ENCODE measurements at places on chromosomes 11 and 22.

DNA sequence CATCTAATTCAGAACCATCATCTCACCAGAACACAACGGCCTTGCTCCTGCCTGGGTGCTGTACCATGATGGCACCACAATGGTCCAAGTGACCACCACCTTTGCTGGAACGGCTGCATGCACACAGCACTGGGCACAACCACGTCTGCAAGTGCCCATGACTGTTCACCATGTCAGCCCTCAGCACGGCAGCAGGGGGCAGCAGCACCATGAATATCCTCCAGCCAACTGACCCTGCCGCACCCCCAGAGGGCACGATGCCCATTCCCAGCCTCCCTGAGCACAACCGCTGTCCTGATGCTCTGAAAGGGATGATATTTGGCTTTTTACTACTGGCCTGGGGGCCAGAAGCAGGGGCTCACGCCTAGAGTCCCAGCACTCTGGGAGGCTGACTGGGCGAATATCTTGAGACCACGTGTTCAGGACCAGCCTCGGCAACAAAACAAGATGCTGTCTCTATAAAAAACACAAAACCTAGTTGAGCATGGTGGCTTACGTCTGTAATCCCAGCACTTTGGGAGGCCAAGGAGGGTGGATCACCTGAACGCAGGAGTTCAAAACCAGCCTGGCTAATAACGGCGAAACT is 25.7 kb downstream of the DRD4 start:
- DNase-seq: peak; percentile 36

GRCh38 chr11:14884667-14885273 is 7.3 kb downstream of the CYP2R1 start:
- DNase-seq: no peak

DNA sequence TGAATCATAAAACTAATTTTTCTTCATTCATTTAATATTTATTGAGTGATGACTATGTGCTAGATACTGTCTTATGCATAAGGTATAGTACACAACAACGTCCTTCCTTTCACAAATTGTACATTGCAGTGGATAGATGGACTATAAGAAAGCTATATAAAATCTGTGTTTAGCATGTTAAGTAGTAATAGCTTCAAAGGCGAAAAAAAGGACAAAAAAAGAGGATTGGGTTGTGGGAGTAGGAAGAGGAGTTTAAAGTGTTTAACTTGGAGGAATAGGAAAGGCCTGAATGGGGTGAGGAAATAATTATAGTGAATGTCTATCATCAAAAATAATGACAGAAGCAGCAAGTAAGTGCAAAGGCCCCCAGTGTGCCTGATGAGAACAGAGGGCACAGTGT is 565.4 kb upstream of the LUZP2 start:
- DNase-seq: no peak

GRCh38 chr11:102177974-102178631 is 67.9 kb downstream of the YAP1 start:
- no peak for DNase-seq

DNA sequence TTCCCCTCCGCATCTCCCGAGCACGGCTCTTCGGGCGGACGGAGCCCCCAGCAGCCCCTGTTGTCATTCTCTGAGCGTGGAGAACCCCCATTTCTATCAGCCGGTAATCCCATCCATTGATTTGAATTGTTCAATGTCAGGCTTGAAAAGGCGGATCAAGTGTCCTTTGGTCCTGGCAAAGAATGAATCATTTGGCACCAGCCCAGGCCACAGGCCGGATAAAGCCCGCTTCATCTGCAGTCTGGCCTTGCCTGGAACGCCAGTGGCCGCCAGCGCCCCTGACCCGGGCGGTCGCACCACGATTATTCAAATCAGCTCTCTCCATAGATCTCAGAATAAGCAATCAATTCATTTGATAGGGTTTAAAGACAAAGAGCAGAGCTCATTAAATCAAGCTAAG is 188.9 kb downstream of the BRD1 start:
- no peak for DNase-seq

DNA sequence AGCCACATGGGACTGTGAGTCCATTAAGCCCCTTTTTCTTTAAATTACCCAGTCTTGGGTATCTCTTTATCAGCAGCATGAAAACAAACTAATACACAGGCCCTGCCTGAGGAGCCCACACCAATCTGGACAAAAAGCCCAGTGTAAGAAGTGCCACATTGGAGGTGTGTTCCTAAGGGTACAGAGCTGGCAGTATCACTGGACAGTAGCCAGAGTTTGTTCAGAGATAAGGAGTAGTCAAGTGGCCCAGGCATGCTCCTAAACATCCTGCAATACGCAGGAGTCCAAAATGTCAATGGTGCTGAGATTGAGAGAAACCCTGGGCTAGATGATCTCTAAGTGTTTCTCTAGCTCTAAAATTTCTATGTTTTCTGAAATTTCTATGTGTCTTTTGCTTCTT is 27.0 kb upstream of the POGLUT3 start:
- no peak for DNase-seq

- no peak for DNase-seq
These were observed 539.2 kb downstream of the BUD13 start for GRCh38 chr11:116233561-116233960.

- no peak for DNase-seq
These were observed 13.3 kb upstream of the MB start for GRCh38 chr22:35630387-35630793.

- no peak for DNase-seq
These were observed 6.6 kb downstream of the SMARCB1 start for GRCh38 chr22:23793326-23793725.

DNA sequence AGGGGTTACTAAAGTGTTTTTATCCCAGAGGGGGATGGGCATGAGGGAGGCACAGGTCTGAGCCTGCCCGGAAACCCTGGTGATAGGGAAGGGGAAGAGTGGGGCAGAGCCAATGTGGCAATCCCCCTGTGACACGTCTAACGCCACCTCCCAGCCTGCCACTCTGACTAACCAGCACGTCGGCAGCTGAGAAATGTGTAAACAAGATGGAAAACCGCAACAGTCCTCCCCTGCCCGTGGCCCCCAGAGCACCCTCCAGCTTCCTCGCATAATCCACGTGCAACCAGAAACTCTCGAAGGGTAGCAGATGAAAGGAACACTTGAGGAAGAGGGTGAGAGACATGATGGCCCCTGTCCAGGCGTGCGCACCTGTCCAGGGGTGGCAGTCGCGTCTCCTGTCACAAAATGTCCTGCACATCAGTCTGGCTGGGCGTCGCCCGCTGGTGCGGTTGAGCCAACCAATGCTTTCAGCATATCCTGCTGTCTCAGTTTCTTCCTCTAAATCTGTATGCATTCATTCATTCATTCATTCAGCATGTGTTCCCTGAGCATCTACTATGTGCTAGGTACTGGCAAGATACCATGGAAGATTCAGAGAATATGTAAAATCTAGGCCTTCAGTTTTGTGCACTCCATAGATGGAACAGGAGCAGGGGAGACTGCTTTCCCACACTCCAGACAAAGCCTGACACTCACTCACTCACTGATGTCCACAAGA is 4.5 kb downstream of the TMPRSS4 start:
- no peak for DNase-seq

GRCh38 chr11:111793863-111794262 is 27.7 kb upstream of the PPP2R1B start:
- peak; percentile 83 for DNase-seq

DNA sequence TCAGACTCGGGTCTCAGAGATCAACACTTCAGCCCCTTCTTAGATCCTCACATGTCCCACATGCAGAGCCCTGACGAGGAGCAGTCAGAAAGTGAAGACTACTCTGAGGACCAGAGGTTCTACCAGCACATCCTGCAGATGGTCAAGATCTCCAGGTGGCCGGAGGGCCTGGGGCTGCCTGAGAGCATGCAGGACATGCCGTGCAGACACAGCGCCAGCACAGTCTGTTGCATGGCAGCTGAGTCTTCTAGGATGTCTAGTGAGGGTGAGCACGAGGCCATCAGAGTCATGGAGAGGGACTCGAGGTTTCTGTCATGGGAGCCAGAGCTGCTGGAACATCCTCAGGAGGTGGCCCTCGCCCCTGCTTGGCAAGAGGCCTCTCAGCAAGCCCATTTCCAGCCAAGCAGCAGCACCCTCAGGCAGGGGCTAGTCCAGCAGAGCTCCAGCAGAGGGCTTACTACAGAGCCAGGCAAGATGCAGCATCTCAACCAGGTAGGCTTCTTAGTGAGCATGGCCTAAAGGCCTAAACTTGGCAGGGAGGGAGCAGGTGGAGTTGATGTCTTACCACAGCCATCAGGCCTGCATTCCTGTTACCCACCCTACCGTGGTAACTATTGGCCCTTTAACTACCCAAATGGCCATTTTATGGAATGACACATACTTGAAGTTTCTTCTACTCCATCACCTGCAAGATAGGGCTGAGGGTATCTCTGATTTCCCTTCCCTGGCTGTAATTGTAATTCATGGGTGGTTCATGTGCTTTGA is 28.7 kb downstream of the CEP164 start:
- DNase-seq: no peak

DNA sequence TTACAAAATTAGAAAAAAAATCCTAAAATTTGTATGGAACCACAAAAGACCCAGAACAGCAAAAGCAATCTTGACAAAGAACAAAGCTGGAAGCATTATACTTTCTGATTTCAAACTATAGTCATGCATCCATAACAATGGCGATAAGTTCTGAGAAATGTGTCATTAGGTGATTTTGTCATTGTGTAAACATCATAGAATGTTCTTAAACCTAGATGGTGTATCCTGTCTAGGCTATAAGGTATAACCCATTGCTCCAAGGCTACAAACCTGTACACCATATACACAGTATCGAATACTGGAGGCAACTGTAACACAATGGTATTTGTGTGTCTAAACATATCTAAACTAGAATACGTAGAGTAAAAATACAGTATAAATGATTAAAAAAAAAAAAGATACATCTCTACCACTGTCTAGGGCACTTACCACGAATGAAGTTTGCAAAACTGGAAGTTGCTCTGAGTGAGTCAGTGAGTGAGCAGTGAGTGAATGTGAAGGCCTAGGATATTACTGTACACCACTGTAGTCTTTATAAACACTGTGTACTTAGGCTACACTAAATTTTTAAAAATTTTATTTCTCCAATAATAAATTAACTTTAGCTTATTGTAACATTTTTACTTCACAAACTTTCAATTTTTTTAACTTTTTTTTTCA is 18.1 kb upstream of the SC5D start:
- DNase-seq: no peak

DNA sequence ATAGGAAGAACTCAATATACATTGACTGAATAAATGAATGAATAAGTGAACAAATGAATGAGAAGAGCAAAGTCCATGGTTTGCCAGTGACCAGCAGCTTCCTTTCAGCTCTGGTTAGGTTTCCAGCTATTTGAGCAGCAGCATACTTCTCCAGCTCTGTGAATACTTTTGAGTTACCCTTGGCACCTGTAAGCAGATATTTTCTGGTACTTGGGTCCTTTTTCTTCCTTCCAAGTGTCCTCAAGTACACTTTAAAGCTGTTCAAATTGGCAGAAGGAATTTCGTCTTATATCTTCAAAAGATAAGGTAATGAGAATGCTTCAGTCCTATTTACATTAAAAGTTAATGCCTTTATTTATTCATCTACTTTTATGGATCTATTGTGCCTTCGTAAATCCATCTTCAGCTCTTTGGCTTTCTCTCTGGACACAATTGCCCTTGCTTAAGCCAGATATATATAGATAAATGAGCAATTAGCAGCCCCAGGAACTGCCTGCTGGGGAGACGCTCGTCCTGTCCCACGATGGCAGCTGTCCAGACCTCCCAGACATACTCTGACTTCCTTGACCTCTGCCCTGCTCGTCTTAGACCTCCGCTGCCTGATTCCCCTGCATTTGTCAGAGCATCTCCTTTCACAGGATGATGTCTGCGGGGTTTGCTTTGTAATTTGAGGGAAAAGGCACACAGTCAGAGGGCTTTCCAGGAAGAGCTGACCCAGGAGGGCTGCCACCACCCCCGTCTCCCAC is 926.3 kb downstream of the OPCML start:
- no peak for DNase-seq

- DNase-seq: no peak
These were observed 173.9 kb downstream of the SHANK2 start for GRCh38 chr11:71078482-71078881.

All from NCI-H446 (cell line).